ENCODE measurements at places on chromosomes 2 and 18.

GRCh38 chr18:70293166-70293565, 4.3 kb downstream of the SOCS6 start:
- H3K36me3 ChIP-seq: no peaks in the 10 kb centered on the region
- no peak overlapping the region for H3K27ac ChIP-seq
- no peaks in the 10 kb centered on the region for H3K27me3 ChIP-seq
- no peak overlapping the region for H3K4me3 ChIP-seq
- peaks cover 14% of the 10 kb centered on the region for H3K4me1 ChIP-seq

DNA sequence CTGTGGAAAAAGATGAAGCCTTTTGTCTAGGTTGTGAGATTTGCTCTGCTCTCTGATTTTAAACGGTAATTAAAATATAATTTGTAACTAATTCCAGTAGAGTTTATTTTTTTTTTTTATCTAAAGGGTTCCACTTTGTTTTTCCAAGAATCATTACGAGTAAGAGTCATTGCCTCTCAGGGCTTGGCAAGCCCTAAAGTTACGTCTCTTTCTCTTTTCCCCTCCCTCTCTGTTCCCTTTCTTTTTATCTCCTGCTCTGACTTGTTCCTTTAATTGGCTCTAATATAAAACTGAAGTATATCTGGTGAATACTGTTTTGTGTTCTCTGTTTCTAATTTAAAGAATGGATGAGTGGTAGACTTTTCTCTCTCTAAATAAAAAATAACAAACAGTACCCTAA, 75.8 kb downstream of the CALCRL start:
- H3K4me1 ChIP-seq: no peaks in the 10 kb centered on the region
- no peaks in the 10 kb centered on the region for H3K27me3 ChIP-seq
- no peaks in the 10 kb centered on the region for H3K36me3 ChIP-seq

DNA sequence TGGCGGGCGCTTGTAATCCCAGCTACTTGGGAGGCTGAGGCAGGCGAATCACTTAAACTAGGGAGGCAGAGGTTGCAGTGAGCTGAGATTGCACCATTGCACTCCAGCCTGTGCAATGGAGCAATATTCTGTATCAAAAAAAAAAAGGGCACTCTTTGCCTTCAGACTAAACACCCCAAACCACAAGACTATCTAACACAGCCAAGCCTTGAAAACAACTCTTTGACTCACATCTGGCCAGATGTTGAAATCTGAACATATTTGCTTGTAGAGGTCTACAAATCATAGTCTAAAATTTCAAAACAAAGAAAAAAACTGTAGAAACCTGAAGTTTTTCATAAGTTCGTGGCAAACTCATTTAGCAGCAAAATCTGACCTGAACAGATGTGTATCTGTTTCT, 94.9 kb downstream of the FAM161A start:
- no peaks in the 10 kb centered on the region for H3K4me1 ChIP-seq
- no peak overlapping the region for H3K27ac ChIP-seq
- DNase-seq: no peak
- no peaks in the 10 kb centered on the region for H3K27me3 ChIP-seq
- H3K4me3 ChIP-seq: no peak overlapping the region

DNA sequence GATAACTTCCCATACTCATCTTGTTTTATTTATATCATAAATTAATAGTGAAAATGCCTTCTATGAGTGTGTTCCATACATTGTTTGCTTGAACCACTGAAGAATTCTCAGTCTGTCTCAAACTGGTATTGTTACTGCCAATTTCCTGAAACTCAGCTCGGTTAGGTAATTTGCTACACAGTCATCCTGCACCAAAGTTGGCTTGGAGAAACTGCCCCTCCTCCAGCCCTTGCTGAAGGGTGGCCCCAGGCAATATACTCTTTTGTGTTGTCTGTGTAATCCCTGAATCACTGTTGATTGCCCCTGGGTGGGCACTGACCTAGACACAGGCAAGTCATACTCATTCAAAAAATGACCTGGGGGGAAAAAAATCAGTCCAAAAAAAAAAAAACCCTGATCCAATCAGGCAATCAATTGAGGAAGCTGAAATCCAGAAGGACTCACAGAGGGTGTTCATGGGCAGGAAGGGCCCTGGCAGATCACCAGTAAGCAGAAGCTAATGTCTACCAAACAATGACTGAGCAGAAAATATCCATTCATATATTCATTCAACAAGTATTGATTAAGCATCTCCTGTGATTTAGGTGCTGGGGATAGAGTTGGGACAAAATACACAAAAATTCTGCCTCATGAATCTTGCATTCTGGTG, 3.8 kb upstream of the SESTD1 start:
- H3K36me3 ChIP-seq: no peaks in the 10 kb centered on the region
- H3K4me3 ChIP-seq: no peak overlapping the region
- no peak overlapping the region for H3K27ac ChIP-seq
- H3K27me3 ChIP-seq: no peaks in the 10 kb centered on the region
- peaks cover 6% of the 10 kb centered on the region for H3K4me1 ChIP-seq

DNA sequence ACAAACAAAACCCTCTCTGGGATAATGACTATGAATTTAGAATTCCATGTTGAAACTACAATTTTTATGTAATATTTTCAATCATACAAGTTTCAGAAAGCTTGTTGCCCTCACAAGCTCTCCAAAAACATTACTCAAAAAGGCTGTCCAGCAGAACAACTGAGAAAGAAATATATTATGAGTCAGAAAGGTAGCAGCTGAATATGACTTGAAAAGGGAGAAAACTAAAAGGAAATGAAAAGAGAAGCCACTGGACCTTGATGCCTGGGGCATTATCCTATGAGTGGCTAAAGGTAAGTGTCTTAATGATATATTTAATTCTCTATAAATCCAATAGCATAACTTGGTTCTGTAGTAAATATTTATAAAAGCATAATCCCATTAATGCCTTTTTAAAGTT, 61.8 kb downstream of the NXPH2 start:
- H3K4me3 ChIP-seq: no peak overlapping the region
- H3K4me1 ChIP-seq: no peaks in the 10 kb centered on the region
- H3K36me3 ChIP-seq: no peaks in the 10 kb centered on the region
- no peaks in the 10 kb centered on the region for H3K27me3 ChIP-seq
- H3K27ac ChIP-seq: no peak overlapping the region
- DNase-seq: no peak

GRCh38 chr2:36338827-36339145, 16.8 kb upstream of the CRIM1 start:
- no peaks in the 10 kb centered on the region for H3K36me3 ChIP-seq
- H3K4me1 ChIP-seq: no peaks in the 10 kb centered on the region
- no peak for DNase-seq
- no peaks in the 10 kb centered on the region for H3K27me3 ChIP-seq
- no peak overlapping the region for H3K4me3 ChIP-seq

GRCh38 chr2:181677912-181678586, 2.3 kb downstream of the NEUROD1 start:
- H3K36me3 ChIP-seq: no peaks in the 10 kb centered on the region
- H3K27me3 ChIP-seq: no peaks in the 10 kb centered on the region
- no peaks in the 10 kb centered on the region for H3K4me1 ChIP-seq
- no peak overlapping the region for H3K4me3 ChIP-seq
- H3K27ac ChIP-seq: no peak overlapping the region

DNA sequence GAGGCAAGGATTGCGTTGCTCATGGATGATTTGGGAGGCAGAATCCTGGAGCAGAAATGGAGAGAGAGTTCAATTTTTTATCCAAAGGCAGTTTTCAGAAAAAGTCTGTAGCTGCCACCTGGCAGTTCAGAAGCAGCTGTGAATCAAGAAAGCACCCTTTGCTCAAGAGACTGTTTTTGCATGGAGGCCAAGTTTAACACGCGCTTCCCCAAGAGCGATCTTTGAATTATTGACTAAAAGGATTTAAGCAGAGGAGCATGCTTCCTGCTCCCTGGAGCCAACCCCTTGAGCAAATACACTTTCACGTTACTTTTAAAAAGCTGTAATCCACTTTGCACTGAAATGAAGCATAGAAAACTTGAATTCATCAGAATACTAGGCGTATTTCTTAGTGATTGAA, 252.4 kb downstream of the RNF144A start:
- no peak overlapping the region for H3K4me3 ChIP-seq
- H3K36me3 ChIP-seq: no peaks in the 10 kb centered on the region
- no peak for DNase-seq
- H3K4me1 ChIP-seq: no peaks in the 10 kb centered on the region

DNA sequence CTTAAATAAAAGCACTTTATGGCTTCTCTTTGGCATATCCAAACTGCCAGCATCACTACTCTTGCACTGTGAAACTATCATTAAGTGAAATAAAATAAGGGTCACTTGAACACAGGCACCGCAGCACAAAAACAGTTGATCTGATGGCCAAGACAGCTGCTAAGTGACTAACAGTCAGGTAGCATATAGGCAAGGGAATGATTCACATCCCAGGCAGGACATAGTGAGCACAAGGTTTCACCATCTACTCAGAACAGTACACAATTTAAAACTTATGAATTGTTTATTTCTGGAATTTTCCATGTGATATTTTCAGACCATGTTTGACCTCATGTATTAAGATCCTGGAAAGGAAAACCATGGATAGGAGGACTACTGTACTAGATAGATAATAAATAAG, 214.2 kb downstream of the MREG start:
- H3K4me1 ChIP-seq: peaks cover 4% of the 10 kb centered on the region
- H3K27me3 ChIP-seq: no peaks in the 10 kb centered on the region
- H3K4me3 ChIP-seq: no peak overlapping the region

DNA sequence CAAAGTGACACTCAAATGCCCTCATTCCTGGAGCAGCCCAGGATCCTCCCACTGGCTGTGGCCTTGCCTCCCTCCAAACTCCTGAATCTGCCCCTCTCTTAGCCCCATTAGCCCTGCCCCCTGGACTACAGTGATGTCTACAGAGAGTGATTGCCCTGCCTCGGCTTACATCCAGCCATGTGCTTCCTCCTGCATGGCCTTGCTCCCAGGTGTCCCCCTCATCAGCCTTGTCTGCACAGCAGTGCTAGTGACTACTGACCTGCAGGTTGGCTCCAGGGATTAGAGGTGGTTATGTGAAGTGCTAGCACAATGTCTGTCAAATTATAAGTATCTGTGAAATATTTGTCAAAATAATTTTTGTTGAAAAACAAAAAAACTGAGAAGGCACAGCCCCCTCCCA, 259.1 kb upstream of the MYT1L start:
- H3K27ac ChIP-seq: no peak overlapping the region
- H3K36me3 ChIP-seq: no peaks in the 10 kb centered on the region
- H3K27me3 ChIP-seq: no peaks in the 10 kb centered on the region
- no peaks in the 10 kb centered on the region for H3K4me1 ChIP-seq
- no peak overlapping the region for H3K4me3 ChIP-seq
- DNase-seq: no peak

DNA sequence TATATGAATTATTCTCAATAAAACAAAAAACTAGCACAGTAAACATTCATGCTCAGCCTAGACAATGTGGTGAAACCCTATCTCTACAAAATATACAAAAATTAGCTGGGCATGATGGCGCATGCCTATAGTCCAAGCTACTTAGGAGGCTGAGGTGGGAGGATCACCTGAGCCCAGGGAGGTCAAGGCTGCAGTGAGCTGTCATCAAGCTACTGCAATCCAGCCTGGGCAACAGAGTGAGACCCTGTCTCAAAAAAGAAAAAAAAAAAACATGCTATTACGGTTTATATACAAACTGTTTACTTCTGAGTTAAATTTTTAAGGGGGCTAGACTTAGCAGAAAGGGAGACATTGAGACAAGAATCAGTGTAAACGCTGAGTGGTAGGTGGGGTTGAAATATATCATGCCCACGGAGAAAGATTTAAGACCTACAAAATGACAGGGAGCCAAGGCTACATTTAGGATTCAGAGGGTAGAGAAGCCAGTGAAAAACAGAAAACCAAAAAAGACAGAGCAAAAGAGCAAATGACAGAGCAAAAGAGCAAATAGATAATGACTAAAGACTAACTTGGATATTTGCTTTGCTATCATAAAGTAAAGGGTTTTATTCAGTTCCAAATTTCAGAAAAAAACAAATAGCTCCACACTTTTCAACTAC, 7.5 kb downstream of the TTC32 start:
- no peak overlapping the region for H3K4me3 ChIP-seq
- peaks cover 21% of the 10 kb centered on the region for H3K4me1 ChIP-seq
- H3K27ac ChIP-seq: no peak overlapping the region
- no peak for DNase-seq

DNA sequence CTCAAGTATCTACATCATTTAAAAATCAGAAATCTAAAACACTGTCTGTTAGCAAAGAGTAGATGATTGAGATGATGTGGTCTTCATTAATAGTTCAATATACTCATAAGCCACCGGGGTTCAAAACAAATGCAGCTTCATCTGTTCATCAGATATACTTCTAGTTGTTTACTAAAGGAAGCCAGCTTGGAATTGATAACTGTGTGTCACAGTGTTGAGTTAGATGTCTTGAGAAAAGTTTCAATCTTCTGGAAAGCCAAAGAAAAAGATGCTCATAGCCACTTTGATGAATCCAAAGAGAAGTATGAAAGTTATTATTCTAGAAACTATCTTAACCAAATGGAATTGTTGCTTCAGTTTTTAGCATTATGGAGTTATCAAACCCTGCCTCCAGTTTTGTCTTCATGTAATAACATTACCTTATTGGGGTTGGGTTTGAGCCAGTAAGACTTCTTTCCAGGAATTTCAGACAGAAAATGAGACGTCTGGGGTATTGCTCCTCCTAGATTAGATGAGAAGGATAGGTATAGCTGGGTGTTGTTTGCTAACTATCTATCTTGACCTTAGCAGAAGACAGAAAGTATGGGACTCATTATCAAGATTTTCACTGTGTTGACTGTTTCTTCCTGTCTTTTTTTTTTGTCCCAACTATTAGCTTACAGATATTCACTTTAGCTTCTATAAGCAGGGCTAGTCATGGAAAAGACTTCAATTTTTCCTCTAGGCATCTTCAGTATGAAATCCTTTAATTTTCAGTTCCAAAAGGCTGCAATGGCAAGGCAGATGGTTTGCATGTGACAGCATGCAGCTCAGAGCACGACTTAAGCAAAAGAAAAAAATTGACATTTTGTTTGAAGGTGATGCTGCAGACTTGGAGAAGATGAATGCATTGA, 66.5 kb downstream of the LNPK start:
- DNase-seq: no peak
- H3K4me1 ChIP-seq: no peaks in the 10 kb centered on the region
- no peak overlapping the region for H3K27ac ChIP-seq
- H3K36me3 ChIP-seq: no peaks in the 10 kb centered on the region

DNA sequence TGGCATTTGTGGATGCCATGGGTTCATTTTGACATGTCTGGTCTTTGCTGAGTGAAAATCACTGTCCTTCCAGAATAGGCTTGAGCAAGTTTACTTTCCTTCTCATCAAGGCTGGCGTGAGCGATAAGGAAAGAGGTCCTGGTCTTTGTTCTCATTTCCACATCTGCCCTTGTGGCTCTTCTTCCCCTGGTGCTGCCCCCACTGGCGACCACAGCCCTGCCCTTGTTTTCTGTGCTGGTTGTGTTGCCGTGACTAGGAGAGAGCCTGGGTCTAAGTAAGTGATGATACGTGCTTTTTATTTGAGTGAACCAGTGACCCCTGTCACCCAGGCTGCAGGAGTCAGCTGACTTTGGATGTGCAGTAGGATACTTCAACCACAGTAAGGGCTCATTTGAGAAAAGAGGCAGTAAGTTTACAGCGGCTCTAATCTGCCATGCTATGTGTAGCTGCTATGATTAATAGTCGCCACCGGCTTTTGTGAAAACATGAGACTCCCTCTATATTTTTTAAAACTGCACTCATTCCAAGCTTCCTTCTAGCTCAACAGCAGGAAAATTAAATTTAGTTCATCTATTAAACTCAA, 441.7 kb downstream of the RNF144A start:
- no peaks in the 10 kb centered on the region for H3K27me3 ChIP-seq
- H3K36me3 ChIP-seq: no peaks in the 10 kb centered on the region
- no peaks in the 10 kb centered on the region for H3K4me1 ChIP-seq
- no peak overlapping the region for H3K4me3 ChIP-seq

Measured in testis (tissue), 5 donors.